ENCODE measurements at places on chromosomes 11 and 22.
A peak's percentile ranks its signal among the peaks of the same experiment; 100 is the strongest.

DNA sequence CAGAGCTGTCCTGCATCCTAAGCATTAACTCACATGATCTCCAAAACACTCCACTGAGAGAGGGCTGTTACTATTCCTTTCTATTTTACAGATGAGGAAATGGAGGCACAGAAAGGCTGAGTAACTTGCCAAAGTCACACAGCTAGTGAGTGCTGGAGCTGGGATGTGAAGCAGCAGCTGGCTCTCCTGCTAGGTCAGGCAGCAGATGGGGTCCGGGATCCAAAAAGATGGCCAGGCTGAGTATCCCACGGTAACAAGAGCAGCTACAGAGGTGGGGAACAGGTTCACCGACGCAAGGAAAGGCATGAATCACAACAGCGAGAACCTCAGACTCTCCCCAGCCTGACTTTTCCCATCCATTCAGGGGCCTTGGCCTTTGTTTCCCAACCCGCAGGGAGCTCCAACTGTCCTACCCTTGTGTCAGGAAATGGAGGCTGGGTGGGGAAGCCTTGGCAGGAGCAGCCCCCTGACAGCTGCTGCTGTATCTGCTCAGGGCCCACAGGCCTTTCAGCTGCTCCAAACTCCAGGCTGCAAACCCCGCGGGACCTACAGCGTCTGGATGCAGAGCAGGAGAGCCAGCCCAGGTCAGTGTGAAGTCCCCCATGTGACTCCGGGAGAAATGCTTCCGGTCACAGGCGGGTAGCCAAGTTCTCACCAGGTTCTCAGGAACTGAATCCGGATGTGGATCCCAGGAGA, 29.5 kb downstream of the DKK3 start:
- no peak for DNase-seq

- no peak for DNase-seq
These were observed 53.3 kb downstream of the PPFIA1 start for GRCh38 chr11:70323806-70324205.

GRCh38 chr22:34645375-34645774, 420.6 kb upstream of the ISX start:
- no peak for DNase-seq

DNA sequence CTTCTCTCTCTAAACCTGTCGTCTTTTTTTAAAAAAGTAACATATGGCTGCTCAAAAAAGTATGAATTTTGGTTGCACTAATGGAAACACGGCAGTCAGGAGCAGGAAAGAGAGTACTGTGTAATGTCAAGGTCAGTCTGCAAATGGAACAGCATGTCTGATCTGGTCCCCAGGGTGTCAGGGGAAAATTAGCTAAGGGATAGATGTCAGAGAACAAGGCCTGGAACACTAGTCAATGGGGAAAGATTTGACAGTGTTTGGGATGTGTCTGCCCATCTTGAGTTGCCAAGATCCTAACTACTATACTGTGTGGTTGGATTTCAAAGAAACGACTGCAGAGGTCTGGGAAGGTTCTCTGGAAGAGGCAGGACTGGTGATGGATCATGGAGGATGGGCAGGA, 65.7 kb upstream of the PHOX2A start:
- DNase-seq, result no peak

GRCh38 chr11:118640332-118641154, 33.1 kb downstream of the PHLDB1 start:
- no peak for DNase-seq

GRCh38 chr11:8265681-8266241, 2.1 kb upstream of the LMO1 start:
- DNase-seq, result no peak

DNA sequence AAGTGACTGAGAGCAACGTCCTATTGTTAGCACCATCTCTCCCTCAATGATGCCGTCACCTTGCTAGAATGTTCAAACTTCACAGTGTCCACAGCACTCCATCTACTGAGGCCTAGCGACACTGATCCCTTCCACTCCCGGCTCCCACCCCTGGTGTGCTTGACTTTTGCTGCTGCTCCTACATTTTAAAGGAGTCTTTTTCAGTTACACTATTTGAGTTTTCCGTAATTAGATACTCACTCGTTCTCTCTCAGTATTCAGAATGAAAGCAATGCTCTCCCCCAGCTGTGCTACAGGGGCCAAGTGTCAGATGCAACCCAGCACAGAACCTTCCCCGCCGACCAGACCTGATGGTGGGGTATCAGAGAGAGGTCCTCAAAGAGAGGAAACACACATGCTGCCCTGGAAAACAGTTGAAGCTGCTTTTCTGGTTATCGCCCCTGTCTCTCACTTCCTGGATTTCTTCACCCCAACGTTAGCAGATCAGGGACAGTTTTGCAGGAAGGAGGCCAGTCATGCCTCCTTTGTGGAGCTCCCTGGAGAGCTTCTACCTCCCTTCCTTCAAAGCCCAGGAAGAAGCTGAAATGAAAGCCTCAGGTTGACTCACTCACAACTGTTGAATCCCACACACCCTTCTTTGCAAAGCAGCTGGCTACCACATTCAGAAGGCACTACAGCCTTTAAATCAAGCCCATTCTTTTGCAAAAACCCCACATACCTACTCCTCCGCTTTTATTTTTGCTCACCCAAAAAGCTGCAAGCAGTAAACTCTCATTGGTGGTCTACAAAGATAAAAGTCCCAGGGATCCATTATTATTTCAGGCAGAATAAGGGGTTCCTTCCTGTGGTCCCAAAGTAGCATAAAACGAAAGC, 23.5 kb downstream of the LARGE1 start:
- no peak for DNase-seq

- DNase-seq, result no peak
These were observed 4.0 kb downstream of the OR4X2 start for GRCh38 chr11:48248902-48249301.

DNA sequence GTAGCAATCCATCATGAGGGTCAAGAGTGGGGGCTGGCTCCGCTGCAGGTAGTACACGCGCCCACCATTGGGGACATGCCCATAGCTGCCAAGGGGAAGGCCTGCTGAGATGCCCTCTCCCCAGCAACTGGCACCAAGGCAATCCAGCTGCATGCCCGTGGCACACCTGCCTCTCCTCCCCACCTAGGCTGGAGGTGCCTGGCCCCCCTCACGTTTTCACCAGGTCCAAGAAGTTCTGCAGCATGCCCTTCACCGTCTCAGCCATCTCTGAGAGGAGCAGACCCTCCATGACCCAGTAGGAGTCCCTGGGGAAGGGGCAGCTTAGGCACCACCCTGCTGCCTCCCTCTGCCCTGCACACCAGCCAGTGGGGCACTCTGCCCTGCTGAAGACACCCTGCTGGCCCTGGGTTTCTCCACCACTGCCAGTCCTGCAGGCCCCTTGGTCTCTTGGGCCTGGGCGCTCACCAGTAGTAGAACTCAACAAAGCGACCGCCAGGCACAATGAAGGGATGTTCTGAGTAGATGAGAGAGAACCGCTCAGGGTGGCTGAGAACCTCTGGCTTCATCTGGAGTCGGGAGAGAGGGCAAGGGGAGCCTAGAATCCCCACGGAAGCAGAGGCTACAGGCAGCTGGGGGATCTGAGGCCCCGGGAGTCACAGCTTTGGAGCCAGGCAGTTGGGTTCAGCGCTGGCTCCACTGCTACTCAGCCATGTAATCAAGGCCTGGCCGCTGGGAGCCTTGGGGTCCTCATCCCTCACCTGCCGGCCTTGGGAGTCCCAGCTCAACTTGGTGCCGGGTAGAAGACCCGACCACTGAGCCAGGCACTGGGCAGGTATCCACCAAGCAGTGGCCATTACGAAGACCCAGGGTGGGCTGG, 17.8 kb downstream of the TREH start:
- DNase-seq, result no peak

DNA sequence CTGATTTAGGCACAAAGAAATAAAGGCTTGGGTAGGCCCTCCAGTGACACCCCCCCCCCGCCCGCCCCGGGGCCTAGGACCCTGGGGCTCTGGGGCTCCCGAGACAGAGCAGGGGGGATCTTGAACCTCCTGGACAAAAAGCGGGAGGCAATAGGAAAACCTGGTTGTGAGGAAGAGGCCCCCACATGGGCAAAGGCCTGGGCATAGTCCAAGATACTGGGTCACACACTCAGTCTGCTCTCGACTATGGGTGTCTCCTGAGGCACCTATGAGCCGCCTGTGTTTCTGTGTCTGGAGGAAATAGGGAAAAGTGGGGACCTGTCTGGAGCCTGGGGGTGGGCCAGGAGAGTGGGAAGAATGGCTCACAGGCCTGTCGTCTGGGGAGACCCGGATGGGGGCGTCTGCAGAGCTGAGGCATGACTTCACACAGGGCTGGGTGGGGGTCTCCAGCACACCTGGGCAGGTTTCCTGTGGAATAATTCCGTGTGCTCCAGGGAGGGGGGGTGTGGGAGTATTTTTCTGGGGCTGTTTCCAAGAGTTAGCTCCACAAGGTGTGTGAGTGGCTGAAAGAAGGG, 2.4 kb upstream of the MN1 start:
- no peak for DNase-seq

GRCh38 chr11:18608376-18608775, 8.8 kb downstream of the MISFA start:
- no peak for DNase-seq

DNA sequence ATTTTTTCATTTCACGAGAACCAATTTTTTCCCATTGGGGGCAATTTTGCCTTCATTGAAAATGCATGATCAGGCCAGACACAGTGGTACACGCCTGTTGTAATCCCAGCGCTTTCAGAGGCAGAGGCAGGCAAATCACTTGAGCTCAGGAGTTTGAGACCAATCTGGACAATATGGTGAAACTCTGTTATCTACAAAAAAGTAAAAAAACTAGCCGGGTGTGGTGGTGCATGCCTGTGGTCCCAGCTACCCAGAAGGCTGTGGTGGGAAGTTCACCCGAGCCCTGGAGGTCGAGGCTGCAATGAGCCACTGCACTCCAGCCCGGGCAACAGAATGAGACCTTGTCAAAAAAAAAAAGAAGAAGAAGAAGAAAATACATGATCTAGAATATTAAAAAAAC, 19.2 kb upstream of the UPK3A start:
- no peak for DNase-seq

GRCh38 chr11:108752297-108752751, 87.5 kb downstream of the DDX10 start:
- DNase-seq, result no peak

DNA sequence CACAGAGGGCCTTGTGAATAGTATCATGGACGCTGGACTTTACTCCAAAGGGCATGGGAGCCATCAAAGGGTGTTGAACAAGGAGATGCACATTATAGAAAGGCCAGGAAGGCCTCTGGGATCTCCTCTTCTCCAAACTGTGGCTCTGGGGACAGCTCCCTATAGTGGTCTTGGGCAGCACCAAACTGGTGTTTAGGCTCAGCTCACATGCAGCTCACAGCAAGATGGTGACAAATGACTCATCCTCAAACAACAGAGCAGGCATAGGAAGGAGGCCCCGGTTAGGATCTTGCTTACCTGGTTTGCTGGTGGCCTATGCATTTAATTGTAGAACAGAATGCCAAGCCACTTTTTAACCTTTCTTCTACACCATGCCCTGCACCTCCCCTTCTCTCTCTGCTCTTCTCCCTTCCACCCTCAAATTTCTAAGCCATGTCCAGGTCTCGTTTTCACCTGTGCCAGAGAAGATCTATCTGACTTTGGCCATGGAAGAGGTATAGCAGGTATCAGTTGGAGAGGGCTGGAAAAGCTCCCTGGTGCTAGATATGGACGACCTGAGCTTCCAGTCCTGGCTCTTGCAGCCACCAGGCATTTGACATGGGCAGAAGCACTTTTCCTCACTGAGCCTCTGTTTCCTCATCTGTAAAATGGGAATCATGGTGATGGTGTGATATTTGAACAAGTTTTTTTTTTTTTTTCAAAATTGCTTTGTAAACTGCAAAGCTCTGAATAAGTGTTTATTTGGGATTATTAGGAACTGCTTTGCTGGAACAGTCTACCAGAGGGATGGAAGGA, 14.4 kb upstream of the EHF start:
- no peak for DNase-seq

DNA sequence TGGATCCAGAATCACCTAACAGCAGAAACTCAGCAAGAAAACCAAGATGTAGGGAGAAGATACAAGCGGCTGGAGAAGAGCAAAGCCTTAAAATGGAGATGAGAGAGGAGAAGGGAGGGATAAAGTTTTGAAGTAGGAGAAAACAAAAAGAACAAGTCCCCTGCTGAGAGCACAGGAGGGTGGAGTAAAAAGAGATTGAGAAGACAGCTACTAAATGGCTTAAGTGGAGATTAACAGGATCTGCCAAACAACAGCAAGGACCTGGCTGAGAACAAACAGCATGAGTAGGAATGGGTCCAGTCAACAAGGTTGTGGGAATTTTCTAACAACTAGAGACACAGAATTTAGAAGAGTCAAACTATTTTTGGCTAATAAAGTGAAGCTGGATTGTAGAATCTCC, 18.1 kb downstream of the BTG4 start:
- DNase-seq, result no peak

- DNase-seq, result peak; percentile 78
These were observed 55.3 kb upstream of the CCDC188 start for GRCh38 chr22:20205964-20206708.

- DNase-seq, result no peak
These were observed 26.5 kb downstream of the GRAMD4 start for GRCh38 chr22:46646531-46647215.

DNA sequence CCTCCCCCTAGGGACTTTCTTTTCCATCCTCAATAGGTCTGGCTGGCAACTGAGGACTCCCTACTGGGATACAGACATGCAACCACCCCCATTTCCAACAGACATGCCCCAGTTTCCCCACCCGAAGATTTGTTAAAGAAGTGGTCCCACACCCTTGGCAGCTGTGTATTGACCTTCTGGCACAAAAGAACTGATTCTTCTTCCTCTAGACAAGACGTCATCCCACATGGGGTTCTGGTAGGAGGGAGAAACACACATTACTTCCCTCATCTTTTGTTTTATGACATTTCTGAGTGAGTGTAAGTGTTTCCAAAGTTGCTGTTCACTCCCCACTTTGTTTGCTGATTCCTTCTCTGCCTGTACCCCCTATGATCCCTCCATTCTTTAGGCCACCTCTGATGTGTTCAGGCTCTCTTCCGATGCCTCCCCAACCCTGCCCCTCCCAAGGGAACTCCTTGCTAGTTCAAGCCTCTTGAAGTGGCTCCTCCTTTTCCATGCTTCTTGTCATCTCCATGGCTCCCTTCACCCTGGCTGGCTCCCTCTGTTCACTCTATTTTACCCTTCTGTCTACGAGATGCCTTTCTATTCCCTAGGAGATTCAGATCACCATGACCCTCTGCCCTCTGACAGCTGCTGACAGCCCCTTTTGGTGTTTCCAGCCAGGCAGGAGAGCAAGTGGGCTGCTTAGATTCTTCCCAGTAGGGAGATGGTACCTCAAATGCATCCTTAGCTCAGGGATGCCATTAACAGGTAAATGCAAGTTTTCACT, 4.3 kb downstream of the KIRREL3 start:
- DNase-seq, result no peak

DNA sequence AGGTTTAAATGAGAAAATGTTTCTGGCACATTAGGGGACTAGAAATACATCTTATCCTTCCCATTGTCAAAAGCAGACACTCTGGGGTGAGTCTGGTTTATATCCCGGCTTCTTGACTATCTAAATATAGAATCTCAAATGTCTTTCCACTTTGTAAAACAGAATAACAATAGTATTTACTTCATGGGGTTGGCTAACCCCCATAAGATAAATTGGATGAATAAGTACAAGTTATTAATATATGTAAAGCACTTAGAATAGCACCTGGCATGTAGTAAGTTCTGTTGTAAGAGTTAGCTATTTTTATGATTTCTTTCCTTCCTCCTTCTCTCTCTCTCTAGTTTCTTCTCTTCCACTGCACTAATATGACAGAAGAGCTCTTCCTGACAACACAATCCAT, 499.1 kb downstream of the INSC start:
- no peak for DNase-seq

Data from activated CD4-positive, alpha-beta T cell treated with anti-CD3 and anti-CD28 coated beads, Interleukin-2, amount 10 ng/mL, durations not matched to agents 7 days and 5 days (primary cell).